ENCODE measurements at places on chromosomes 2 and 18.

- DNase-seq: no peak
These were observed 236.9 kb downstream of the RBM43 start for GRCh38 chr2:151024696-151025251.

GRCh38 chr2:163771596-163771995, 35.8 kb upstream of the FIGN start:
- no peak for DNase-seq

GRCh38 chr18:5582849-5583681, 39.3 kb upstream of the EPB41L3 start:
- no peak for DNase-seq

- no peak for DNase-seq
These were observed at the start of gene CYRIA for GRCh38 chr2:16665748-16666448. CYRIA (minus strand) TSS chr2:16665834; CDS start chr2:16588119, 77,715 bp downstream.

GRCh38 chr2:23589739-23590138, 204.8 kb downstream of the KLHL29 start:
- DNase-seq: no peak

DNA sequence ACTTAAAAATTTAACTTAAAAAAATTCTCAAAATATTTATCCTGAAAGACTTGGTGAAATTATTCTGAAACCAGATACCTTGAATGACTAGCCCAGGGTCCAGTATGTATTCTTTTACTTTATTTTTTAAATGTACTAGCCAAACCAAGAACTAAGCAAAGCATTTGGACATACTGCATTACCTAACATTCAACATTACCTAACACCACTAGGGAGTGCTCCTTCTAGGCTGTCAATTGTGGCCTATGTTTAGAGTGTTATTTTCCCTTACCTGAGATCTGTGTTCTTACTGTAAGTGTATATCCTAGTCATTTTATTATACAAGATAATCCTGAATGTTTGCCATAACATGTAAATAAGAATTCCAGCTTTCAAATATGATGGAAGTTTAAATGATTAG, 496.6 kb downstream of the PTPRM start:
- DNase-seq: no peak

DNA sequence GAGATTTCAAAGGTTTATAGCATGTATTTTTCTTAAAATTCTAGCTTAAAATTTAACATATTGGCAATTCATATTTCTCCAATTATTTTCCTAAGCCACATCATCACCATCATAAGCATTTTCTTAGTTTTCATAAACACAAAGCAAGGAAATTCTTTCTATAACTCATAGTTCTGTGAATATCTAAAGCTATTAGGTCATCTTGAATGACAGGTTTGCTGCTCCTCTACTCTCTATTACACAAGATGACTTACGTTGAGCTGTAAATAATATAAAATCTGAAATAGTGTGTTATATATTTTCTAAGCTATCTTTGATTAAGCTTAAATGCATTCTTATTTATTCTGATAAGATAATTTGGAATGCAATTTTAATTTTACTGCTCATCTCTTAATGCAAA, 984.6 kb upstream of the CNTNAP5 start:
- no peak for DNase-seq

DNA sequence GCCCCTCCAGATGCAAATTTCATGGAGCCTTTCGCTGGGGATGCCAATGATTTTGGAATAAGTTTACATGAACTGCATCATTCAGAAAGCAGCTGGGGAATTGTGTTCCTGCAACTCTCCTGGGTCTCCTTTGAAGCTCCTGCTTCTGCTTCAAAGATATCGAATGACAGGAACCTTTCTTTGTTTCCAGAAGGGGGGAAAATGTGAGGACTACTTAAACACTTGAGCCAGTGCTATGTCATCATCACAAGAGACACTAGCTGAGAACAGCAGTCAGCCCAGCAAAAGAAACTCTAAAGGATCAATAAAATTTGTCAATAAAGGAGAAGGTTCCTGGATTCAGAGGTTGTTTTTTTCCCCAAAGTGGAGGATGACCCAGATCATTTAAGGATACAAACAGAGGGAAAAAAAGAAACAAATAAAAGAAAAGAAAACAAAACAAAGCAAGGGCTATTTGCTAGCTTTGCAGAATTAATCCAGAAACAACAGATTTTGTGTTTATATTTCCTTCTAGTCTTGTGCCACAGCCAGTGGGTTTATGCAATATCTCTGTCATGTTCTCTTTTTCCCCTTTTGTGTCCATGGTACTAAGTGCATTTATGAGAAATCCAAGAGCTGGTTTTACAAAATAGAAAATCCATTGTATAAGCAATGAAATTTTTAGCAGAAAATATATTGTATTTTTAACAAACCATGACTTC, 463.7 kb downstream of the CDH2 start:
- DNase-seq: no peak

DNA sequence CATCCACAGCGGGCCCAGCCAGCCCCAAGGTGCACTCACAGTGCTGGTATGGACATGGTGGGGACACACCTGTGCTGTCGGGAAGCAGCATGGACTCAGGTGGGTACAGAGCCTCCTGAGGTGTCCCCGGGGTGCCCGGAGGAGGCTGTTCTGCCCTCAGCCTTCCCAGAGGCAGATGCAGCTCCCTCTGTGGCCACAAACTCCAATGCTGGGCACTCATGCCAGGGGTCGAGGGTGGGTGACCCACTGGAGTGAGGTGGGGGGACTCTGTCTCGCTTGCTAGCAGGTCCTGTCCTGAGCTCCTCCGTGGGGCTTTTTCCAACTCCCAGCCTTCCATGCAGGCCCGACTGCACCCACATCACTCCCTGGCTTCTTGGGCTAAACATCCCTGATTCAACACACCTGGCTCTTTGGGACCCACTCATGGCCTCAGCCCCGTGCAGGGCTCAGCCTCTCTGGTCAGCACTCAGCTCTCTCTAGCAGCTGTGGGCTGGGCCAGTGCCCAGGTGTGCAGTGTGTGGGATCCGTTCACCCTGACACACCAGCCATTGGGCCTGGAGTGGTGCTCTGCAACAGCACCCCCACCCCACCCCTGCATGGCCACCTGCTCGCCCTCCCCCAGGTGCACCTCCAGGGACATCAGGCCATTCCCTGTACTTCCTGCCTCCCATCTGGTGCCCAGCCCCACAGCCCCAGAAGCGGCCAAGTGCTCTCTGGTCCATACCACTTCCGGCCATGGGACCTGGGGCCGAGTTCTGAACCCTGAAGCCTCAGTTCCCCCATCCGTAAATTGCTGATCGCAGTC, 16.0 kb downstream of the RAMP1 start:
- DNase-seq: no peak

DNA sequence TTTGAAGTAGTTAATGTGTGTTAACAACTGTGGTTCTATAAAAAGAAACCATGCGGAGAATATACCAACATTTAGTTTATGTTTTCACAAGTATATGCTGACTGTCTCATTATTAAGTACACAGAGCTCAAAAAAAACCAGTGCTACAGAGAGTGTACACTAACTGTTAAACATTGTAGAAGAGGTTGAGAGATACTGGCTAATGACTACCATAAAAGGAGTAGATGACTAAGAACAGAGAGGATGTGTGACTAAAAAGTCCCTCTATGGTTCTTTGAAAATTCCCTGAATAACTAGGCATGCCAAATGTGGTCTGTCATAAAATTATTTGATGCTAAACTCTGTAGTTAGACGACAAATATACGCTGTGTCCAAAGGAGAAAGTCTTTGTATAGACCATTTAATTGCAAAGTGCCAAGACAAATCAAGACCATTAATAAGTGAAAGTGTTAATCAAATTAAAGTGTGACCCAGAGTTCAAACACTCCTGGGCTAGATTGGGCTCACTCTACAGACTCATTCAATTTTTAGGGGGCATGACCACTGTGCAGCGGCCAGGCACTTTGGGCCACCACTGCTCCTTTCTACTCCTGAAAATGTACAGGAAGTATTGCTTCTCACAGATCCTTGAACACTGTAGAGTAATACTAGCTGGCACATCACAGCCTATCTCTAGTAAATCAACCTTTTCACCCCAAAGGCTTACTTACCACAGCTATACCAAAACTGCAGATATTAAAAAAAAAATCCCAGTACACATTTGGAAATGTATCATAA, 45.1 kb upstream of the SERTAD2 start:
- DNase-seq: no peak

DNA sequence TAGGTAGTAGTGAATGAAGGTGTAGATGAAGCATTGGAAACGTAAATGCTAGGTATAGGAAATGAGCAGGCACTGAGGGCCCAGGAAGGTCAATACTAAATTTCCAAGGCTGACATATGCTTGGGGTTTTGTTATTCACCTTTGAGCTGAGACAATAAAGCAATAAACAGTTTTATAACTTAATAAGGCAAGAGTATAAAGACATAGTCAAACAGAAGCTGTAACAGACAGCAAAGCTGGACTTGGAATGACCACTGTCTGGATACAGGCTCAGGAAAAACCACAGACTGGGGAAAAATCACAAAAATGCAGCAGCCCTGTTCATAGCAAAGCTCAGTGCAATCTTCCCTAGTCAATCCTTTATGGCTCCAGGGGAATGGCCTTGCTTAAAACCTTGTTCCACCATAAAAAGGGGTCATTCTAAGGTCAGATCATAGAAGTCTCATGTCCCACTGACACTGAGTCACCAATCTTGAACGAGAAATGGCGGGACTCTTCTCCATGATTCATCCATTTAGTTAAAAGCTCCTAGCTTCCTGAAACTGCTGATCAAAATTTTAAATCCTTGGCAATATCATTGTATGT, 493.3 kb downstream of the CMPK2 start:
- DNase-seq: no peak

GRCh38 chr2:158395166-158395565, 61.4 kb downstream of the CCDC148 start:
- DNase-seq: no peak

DNA sequence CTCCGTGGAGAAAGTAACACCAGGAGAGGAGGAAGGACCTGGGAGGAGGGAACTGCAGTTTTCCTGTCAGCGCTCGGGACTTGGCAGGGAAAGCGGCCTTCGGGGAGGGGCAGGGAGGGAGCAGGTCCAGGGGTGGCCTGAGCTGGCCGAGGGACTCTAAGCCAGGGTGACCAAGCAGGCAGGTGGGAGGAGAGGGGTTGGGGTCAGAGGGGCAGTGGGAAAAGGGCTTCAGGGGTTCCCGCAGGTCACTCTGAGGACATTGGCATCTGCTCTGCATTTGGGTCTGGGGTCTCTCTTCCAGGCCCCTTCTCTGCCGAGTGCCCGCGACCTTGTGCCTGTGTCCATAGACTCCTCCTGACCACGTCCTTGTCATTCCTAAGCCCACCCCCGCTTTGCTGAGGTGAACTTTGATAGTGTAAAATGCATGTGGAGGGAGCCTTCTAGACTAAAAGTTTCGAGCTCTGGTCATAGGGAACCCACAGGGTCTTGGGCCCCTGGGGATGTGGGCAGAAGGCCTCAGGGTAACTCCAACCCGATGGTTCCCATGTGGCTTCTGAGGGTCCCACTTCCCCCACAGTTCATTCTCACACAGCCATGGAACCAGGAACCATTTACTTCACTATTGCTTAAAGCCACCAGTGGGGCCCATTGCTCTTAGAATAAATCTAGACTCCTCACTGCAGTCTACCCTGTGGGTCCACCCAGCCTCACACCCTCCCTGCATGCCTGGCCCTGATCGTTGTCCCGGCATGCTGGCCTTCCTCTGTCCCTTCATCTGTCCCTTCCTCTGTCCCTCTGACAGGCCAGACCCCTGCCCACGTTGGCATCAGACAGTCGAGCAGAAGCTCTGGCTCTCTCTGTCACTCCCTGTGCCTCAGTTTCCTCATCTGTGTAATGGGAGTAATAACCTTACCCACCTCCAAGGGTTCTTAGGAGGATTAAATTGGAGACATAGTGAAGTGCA, 229.2 kb downstream of the SEPTIN10 start:
- DNase-seq: no peak

- DNase-seq: no peak
These were observed 97.7 kb upstream of the PGAP1 start for GRCh38 chr2:197024206-197024605.

GRCh38 chr2:219272995-219273394, 6.2 kb upstream of the DNAJB2 start:
- DNase-seq: no peak

GRCh38 chr2:35220461-35220860, 1135.1 kb upstream of the CRIM1 start:
- DNase-seq: no peak

DNA sequence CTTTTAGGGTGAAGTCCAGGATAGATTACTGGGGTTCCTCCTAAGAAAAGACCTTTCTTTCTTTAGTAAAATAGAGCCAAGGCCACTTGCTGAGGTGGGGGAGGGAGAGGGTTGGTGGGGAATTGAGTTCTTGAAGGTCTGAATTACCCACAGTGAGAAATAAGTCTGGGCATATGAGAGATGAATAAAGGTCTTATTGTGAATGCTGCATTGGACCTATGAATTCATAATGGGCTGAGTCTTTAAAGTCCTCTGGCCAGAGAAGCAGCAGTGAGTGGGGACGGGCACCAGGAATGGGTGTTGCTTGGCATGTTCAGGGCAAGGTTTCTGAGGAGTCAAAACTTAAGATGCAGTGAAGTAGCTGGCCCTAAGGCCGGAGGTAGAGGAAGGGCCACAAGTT, 10.5 kb downstream of the MAPRE3 start:
- no peak for DNase-seq

- no peak for DNase-seq
These were observed 81.9 kb downstream of the TCF4 start for GRCh38 chr18:55506074-55506473.

GRCh38 chr2:82282111-82282882, 1977.7 kb upstream of the LRRTM1 start:
- no peak for DNase-seq

DNA sequence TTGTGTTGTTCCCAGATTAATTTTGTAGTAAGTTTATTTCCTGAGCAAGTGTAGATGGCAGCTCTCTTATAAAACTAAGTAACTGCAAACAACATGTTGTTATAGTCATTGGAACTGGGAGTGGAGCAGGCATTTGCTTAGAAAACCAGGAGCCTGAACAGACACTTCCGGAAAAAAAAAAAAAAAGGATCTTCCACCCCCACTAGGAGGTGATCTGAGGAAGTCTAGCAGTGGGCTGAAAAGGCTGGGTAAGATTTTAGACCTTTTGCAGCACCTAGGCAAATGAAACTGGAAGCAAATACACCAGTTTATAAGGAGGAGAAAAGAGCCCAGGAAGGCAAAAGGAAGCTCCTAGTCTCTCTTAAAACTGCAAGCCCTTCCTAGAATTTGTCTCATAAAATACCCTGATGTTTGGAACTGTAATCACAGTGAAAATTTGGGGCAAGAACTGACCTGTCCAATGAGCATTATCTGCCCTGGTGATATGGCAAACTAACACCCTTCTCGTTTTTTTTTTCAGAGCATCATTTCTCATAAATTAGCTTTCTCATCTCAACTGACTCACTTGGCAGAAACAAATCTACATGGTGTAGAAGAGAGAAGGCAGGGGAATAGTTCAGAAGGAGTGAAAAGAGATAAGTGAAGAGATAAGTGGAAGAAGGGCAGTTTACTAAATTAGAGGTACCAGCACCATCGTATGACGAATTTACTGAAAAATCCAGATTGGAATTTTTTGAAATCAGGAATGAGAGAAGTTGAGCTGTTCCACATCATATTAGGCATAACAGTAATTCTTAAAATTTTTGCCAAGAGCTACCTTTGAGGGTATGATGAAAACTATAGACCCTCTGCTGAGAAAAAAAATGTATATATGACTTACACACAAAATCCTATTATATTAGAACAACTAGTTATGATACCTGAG, 4.2 kb upstream of the CCNYL1 start:
- DNase-seq: no peak

- DNase-seq: no peak
These were observed 318.1 kb downstream of the ZNF521 start for GRCh38 chr18:25033747-25034471.
